Effector CD4-positive, alpha-beta T cell (primary cell): ENCODE measurements at places on chromosomes 1 and 21.

DNA sequence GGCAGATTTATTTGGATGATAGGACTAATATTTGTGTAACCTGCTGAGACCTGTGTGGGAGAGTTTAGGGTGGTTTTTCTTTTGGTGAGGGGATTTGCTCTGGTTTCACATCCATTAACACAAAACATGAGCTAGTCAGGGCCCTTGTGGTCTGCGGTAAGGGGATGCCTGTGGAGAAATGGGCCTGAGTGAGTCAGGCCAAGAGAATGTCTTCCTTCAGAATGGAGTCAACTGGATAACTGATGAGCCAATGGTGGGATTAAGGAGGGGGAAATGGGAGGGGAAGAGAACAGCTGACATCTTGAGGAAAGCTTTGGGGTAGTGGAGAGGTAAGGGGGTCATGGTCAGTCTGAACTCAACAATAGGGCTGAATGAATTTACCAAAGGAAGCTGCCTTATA, 13.9 kb downstream of the WNT2B start:
- DNase-seq: no peak

- DNase-seq: no peak
Measured at GRCh38 chr1:204578867-204579664, 62.9 kb downstream of the MDM4 start.

GRCh38 chr1:18693256-18694098, 62.8 kb downstream of the PAX7 start:
- no peak for DNase-seq

GRCh38 chr1:31765041-31765467, 914 bp upstream of the ADGRB2 start:
- DNase-seq: no peak

- DNase-seq: no peak
Measured at GRCh38 chr1:156276532-156276931, 6.1 kb downstream of the SMG5 start.

- no peak for DNase-seq
Measured at GRCh38 chr1:43843684-43844083, 89.9 kb upstream of the ARTN start.

DNA sequence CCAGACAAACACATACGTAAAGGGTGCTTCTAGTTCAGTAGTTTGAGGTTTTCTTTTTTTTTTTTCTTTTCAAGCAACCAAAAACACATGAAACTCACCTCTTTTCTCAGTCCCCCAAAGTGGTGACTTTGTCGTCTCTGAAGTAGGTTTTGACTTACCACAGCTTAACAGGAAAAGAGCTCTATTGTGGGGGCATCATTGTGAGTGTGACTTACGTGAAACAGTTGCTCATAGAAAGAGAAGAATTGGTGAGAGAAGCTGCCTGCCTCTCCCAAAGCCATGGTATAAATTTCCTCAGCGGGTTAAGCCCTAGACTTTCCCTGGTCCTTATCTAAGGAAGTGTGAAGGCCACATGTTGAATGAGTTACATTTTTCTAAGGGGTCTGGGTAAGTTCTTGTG, 11.9 kb downstream of the FASLG start:
- DNase-seq: peak; percentile 23

DNA sequence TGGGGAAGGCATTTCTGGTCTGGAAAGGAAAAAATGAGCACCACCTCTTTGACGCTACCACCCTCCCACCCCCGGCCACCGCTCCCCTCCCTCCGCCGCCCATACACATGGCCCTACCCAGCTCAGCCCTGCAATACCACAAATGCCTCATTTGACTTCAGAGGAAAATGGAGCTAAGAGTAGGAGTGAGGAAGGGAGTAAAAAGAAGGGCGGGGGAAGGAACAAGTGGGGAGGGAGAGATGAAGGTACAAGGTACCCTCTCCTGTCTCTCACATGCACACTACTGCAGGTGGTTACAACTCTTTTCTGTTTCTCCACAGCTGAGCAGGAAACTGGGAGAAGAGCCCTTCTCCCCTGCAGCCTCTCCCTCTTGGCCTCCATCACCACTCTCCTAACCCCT, 7.1 kb downstream of the SYT2 start:
- DNase-seq: no peak

GRCh38 chr1:6370006-6370405, 23.6 kb downstream of the ACOT7 start:
- no peak for DNase-seq

DNA sequence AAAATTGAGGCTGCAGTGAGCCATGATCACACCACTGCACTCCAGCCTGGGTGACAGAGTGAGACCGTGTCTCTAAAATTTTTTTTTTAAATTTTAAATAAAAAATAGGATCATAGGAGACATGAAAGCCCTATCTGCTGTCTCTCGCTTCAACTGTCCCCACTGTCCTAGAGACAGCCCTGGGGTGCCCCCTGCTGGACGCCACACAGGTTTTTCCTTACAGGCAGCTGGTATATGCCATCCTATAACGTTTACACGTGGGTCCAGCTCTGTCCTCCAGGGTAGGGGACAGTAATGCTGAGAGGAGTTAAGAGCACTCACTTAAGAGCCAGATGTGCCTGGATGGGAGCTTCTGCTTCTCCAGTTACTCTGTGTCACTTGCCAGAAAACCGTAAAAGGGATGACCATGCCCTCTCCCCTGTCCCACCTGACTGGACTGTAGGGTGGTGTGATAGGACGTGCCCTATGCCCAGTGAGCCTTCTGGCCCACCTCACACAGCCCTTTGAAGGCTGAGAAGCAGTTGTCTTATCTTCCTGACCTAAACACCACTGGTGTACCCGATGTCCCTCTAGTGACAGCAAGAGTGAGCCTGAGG, 8.5 kb downstream of the FBXO2 start:
- peak; percentile 73 for DNase-seq

- DNase-seq: no peak
Measured at GRCh38 chr1:54108156-54108555, 44.6 kb downstream of the CDCP2 start.

GRCh38 chr1:53471000-53471399, 11.8 kb downstream of the DMRTB1 start:
- DNase-seq: no peak

- no peak for DNase-seq
Measured at GRCh38 chr1:222824641-222825040, 9.8 kb downstream of the DISP1 start.
